ENCODE measurements at places on chromosomes 3 and 15.

DNA sequence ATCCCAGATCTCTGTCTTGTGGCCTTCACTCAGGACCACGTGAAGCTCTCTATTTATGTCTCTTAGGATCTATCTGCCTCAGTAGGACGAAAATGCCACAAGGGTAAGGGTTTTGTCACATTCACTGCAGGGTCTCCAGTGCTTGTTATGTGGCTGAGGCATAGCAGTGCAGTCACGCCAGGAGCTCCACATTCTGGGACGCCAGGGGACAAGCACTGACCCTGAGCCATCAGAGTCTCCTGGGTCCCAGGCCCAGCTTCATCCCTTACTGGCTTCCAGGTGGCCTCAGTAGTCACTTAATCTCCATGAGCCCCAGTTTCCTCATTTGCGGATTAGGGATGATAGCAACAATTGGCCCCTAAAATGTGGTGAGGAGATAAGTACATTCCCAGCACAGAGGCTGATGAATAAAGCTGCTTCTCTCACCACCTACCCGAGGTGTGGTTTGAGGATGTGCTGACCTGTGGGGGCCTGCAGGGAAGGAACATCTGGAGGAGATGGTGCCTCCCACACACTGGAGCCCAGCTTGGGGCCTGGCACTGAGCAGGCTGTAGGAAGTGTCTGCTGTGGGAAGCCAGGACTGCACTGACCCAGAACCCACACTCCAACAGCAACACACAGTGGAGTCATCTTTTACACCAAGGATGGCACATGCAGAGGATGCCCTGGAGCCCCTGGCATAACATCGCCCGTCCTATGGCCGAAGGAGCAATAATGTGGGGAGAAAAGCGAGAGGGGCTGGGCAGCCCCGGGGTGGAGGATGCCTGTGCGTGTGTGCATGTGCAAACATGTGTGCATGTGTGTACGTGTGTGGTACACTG, 93.2 kb upstream of the IQSEC1 start:
- DNase-seq: no peak

DNA sequence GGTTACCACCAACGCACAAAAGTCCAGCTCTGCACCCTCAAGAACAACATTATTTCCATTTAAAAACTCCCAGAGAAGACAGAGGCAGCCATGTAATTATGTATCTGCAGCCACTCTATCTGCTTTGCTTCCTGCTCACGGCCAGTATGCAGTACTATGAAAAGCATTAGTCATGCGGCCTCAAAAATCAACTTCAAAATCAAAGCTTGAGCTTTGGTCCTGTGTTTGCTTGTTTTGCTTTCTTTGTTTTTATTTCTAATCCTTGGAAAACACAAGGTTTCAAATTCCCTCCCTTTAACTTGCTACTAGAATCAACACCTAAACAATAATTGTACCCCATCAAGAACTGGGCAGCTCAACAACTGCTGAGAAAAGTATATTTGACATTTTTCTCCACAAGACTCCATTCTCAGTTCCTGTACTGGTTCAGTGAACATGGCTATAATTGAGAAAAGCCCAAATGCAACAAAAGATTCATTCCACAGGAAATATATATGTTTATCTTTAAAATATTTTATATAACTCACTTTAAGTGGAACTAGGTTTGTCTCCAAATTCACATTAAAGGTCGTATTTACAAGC, 37.6 kb downstream of the GBE1 start:
- DNase-seq: no peak

GRCh38 chr3:72617424-72618024, 230.7 kb downstream of the SHQ1 start:
- DNase-seq: no peak

DNA sequence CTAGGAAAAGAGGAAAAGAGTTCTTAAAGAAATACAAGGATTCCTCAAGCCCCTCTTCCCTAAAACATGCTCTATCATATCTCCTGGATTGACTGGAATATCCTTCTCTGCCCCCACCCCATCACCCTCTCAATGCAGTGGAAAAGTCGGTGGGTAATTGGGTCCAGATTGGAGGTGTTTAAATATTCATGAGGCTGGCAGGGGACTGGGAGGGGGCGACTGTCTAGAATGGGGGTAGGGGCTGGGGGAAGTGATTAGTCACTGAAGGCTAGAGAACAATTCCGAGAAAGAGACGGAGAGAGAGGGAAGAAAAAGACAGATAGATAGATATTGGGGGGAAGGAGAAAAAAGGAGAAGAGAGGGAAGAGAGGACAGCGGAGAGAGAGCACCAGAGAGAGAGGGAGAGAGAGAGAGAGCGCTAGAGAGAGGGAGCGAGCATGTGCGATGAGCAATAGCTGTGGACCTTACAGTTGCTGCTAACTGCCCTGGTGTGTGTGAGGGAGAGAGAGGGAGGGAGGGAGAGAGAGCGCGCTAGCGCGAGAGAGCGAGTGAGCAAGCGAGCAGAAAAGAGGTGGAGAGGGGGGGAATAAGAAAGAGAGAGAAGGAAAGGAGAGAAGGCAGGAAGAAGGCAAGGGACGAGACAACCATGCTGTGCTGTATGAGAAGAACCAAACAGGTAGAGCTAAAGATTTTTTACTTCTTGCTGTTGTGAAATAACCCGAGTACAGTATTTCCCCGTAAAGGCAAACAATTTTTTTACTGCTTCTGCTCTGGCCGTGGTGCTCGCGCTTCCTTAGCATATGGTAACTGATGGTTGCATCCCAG, at the start of gene GAP43:
TSS of gene GAP43 (plus strand) at position 467 of the 825 bp plus-strand sequence. CDS start at position 647, 180 bp downstream.
- DNase-seq: peak; percentile 34

GRCh38 chr3:101940521-101941317, 91.4 kb downstream of the NFKBIZ start:
- peak; percentile 76 for DNase-seq

DNA sequence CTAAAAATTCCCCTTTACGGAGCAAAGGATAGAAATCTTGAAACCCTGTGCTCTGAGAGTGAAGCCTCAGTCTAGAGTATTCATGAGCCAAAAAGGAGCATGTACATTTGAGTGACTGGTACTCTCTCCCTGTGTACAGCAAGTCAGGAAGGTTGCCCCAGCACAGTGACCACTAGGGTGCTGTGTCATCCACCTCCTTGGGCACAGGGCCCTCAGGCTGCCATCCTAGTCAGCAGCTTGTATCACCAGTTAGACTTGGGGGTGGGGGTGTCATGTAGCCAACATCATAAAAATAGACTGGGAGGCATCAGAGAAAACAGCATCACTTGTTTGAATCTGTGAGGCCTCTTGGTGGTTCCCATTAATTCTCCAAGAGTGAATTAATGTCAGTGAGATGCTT, 12.0 kb downstream of the NME9 start:
- DNase-seq: no peak

DNA sequence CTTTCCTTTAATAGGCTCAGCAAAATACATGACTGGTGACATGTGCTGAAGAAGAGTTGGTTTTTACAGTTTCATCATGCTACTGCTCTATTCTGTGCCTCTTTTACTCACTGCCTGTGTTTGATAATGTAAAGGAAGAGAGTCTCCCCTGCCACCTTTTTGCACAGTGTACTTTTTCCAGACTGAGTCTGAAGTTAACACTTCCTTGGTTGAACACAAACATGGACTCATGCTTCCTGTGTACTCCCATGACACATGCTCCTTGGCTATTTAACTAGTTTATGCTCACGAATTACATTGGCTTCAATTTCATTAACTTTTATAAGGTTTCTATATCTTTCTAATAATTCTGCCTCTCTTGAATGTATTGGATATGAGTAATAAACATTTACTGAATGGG, 396.1 kb downstream of the VGLL3 start:
- no peak for DNase-seq

- DNase-seq: no peak
Measured at GRCh38 chr3:53257465-53257864, 1.6 kb upstream of the TKT start.

DNA sequence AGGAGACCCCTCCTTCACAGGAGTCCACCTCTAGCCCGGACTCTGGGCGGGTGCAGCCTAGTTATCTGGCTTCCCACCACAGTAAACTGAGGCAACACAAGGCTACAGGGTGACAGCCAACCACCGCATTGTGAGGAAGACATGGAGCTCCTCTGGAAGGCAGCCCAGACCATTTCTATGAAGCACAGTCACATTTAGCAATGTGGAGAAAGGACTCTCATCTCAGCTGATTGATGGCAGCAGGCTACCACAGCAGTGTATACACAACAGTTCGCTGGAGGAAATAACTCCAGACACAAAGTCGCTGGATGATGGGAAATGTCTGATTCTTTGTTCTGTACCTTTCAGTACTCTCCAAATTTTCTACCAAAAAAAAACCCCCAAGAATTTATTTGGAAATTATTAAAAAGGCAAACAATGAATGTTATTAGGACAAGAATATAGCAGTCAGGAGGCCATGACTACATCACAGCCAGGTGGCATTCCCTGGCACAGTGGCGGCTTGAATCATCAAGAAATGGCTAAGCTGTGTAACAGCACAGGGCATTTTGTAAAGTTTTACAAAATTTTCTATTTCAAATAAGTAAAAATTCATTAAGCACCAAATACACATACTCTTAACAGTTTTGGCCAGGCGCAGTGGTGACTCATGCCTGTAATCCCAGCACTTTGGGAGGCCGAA, 40.1 kb downstream of the FAN1 start:
- DNase-seq: no peak

DNA sequence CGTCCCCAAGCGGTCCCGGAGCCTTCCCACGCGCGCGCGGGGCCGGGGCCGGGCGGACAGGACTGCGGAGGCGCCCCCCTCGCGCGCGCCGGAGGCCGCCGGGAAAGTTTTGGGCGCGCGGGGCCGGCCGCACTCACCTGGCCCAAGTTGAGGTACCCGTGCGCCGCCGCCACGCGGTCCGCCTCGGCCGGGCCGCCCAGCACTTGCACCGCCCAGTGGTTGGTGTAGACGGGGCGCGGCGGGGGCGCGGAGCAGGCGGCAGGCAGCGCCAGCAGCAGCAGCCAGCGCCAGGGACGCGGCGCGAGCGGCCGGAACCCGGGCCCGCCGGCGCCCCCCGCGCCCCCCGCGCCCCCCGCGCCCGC, 289 bp downstream of the PCSK6 start:
- no peak for DNase-seq

GRCh38 chr3:46695177-46695961, 1.9 kb upstream of the ALS2CL start:
- DNase-seq: no peak

GRCh38 chr15:92037491-92037890, 184.0 kb downstream of the SLCO3A1 start:
- no peak for DNase-seq

GRCh38 chr15:66144978-66145725, 108.4 kb downstream of the MEGF11 start:
- DNase-seq: no peak

GRCh38 chr3:161531930-161532329, 35.3 kb downstream of the OTOL1 start:
- no peak for DNase-seq

DNA sequence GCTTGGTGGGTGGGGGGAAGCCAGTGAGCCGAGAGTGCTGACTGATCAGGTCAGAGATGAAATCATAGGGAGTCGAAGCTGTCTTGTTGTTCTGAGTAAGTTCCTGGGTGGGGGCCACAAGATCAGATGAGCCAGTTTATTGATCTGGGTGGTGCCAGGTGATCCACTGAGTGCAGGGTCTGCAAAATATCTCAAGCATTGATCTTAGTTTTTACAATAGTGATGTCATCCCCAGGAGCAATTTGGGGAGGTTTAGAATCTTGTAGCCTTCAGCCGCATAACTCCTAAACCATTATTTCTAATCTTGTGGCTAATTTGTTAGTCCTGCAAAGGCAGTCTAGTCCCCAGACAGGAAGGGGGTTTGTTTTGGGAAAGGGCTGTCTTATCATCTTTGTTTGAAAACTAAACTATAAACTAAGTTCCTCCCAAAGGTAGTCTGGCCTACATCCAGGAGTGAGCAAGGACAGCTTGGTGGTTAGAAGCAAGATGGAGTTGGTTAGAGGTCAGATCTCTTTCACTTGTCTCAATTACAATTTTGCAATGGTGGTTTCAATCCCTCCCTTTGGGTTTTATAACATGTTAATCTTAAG, 18.7 kb upstream of the MTMR14 start:
- DNase-seq: no peak

DNA sequence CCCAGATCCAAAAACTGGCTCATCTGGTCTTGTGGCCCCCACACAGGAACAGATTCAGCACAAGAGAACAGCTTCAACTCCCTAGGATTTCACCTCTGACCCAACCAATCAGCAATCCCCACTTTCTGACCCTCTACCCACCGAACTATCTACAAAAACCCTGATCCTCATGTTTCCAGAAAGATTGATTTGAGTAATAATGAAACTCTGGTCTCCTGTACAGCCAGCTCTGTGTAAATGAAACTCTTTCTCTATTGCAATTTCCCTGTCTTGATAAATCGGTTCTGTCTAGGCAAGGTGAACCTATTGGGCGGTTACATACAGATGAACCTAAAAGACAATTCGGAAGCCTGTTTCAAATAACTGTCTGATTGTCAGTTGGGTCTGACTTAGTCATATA, 847.6 kb upstream of the ALCAM start:
- DNase-seq: no peak

- no peak for DNase-seq
Measured at GRCh38 chr15:80931191-80931590, 58.4 kb downstream of the MESD start.

DNA sequence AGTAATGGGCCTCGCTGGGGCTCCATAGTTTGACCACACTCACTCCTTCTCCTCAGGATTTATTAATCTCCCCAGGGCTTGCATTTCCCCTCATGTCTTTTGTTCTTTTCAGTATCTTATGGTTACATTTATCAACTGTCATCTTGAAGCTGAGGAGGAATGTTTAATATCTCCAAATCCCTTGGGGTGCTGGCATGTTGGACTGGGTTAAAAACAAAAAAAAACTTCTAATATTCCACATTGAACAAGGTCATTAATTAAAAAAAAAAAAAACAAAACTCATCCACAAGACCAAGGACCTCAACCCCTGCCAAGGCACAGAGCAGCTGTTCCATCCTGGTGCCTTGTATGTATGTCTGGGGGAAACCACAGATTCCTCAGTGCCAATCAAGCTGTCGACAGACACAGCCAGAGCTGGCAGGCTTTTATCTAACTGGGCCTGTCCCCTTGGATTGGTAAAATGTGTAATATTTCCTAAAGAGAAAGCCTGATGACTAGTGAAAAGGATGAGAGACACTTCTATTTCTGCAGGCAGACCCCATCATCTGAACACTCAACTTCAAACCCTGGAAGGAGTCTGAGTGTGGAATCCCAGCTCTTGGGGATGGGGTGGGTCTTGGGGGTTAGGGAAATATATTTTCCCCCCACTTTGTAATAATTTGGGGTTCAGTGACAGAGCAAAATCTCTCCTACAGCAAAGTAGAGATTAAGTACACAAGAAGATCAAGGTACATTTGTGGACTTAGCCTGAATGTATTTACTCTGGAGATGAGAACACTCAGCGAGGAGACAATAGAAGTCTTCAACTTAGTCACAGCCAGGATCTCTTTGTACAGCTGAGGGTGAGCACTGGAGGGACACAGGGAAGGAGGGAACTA, 69.1 kb downstream of the TTC23 start:
- no peak for DNase-seq

GRCh38 chr3:62892951-62893350, 17.7 kb upstream of the CADPS start:
- no peak for DNase-seq

- DNase-seq: no peak
Measured at GRCh38 chr15:50135031-50135551, 16.1 kb upstream of the ATP8B4 start.

- DNase-seq: no peak
Measured at GRCh38 chr3:54122324-54123002, at the start of gene CACNA2D3. CACNA2D3 (plus strand) TSS chr3:54122552.
